ENCODE measurements at places on chromosomes 16 and 17.

DNA sequence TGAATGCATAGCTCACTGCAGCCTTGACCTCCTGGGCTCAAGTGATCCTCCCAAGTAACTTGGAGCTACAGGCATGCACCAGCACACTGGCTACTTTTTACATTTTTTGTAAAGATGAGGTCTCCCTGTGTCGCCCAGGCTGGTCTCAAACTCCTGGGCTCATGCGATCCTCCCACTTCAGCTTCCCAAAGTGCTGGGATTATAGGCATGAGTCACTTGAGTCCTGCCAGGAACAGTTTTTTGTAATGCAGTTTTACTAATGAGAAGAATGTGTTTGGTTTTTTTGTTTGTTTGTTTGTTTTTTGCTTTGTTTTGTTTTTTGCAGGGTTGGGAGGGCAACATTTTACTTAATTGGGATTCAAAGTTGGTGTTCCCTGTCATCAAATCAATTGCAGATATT is 22.2 kb downstream of the SOST start:
- no peak for DNase-seq

GRCh38 chr17:80956321-80957190 is 35.1 kb upstream of the CHMP6 start:
- no peak for DNase-seq

DNA sequence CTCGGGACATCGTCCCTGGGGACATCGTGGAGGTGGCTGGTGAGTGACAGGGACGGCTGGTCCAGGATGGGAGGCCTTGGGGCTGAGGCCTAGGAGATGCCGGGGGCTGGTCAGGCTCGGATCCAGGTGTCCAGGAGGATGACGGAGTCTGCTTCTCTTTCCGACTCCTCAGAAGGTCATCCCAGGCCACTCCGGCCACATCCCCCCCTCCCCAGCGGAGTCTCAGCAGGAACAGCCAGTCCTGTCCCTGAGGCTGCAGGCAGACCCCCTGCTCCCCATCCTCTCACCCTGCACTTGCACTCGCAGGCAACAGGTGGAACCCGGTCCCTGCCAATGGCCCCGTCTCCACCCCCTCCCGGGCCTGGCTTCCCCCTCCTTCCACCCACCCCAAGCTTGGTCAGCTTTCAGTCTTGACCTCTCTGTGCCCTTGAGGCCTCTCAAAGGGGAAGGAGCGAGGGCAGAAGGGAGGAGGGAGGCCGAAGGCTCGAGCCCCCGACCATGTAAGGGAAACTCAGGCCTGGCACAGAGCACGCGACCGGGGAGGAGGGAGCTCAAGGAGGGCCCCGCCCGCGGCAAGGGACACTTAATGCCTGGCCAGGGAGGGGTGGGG is 4.4 kb downstream of the ATP2A1 start:
- no peak for DNase-seq

- DNase-seq = no peak
Observed at GRCh38 chr17:19579867-19580565, 46.4 kb downstream of the SLC47A1 start.

DNA sequence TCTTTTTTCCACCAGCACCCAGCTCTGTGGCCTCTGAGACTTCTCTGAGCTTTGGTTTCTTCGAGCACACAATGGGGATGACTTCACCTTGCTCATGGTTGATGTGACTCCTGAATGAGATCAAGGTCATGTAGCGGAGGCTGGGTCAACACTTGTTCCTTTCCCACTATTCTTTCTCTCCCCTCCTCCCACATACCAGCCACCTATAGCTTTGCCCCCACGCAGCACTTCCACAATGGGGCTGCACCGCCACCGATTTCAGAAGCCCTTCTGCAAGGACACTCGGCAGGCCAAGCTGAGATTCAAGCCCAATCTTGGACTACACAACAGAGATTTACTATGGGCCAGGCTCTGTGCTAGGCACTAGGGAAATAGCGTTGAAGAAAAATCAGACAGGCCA is 14.4 kb downstream of the TRIM25 start:
- no peak for DNase-seq

DNA sequence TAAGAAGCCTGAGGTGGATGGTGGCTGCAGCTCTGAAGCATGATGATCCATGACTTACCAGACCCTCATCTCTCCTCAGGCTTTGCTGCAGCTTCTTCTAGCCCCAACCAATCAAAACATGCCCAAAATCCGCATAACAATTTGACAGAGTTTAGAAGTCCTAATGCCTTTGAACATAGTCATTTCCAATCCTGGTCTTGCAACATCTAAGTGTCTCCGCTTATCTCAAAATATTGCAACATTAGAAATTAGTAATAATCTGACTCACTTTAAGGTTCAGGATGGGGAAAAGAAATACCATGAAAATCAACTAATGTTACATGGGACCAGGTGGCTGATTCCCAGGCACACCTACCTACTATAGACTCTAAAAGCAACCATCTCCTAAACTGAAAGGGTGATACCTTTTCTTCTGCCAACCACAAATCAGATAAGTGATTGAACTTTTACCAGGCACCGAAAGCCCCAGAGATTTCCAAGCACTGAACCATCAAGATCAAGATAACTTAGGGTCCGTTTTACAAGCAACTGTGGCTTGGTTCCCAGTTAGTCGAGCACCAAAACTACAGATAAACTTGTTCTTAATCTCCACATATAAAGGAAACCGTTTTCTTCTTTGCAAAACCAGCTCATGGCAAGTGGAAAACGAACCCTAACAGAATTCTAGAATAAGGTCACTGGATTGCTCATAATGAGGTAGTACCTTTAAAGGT is 14.0 kb downstream of the ERN1 start:
- no peak for DNase-seq

DNA sequence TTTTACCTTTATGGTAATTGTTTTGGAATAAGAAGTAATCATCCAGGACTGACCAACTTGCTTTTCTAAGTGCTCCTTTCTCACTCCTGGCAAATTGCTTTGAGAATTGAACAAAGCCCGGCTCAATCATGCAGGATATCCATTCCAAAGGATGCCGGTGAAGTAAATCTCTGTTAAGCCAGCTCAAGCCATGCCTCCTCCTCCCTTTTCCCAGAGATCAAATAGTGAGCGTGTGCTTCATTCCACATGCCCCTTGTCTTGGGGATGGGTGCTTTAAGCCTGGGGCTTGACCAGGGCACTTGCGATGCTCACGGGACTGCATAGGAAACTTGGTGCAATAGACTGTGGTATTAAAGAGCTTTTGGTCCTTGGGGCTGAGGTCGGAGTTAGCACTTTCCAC is 90.7 kb downstream of the UTP18 start:
- no peak for DNase-seq

All from Kasumi-1 (cell line).